ENCODE measurements at places on chromosomes 3 and 15. TPM values are rescaled to one million over a fixed set of nuclear protein-coding genes. Genes with fewer than 3 reads are reported as not detected.

DNA sequence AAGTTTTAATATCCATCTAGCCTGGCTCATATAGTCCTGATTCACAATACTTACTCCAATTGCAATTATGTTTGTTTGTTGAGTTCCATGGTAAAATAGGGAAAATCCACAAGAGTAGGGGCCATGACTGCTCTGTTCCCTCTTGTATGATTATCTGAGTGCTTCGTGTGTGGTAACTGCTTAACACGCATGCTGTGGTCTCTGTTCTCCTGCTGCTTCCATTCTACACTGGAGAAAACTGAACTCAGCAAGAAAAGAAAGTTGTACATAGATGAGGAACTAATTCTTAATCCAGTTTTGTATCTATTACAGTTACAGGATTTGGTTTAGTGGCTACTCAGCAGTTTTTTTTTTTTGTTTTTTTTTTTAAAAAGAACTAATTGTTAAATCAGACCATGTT lies 223.0 kb upstream of the SATB1 start:
- no peaks in the 10 kb centered on the region for H3K36me3 ChIP-seq
- H3K4me1 ChIP-seq = no peaks in the 10 kb centered on the region
- no peak overlapping the region for H3K27ac ChIP-seq

DNA sequence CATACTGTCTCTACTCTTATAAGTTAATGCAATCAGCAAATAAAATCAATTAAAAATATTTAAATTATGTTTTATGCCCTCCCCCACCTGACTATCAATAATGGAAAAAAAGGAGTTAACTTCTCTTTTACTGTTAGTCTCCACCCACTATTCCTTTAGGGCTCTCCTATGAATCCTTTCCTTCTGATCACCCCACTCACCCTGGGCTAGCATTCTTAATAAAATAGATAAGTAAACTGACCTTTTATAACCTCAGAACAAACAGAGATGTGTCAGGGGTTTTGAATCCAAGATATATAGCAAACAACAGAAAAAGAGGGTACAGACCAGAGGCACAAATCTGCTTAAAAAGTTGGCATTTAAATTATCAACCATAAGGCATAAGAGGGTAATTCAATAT lies 116.1 kb upstream of the PLXND1 start:
- H3K27me3 ChIP-seq = no peaks in the 10 kb centered on the region
- H3K36me3 ChIP-seq = peaks cover 4% of the 10 kb centered on the region
- no peak for DNase-seq
- H3K4me3 ChIP-seq = no peak overlapping the region
- peaks cover 30% of the 10 kb centered on the region for H3K4me1 ChIP-seq

- H3K4me3 ChIP-seq = no peak overlapping the region
- no peaks in the 10 kb centered on the region for H3K4me1 ChIP-seq
Observed at GRCh38 chr3:29319262-29319661, 38.4 kb downstream of the RBMS3 start.

Gene STXBP5L
- not detected for total RNA-seq

GRCh38 chr15:78537266-78537905 lies 2.9 kb upstream of the PSMA4 start:
- peaks cover 6% of the 10 kb centered on the region for H3K36me3 ChIP-seq
- H3K4me3 ChIP-seq = no peak overlapping the region
- H3K27ac ChIP-seq = no peak overlapping the region

Gene NR2C2
- 44.1 TPM for total RNA-seq

- peaks cover 15% of the 10 kb centered on the region for H3K4me1 ChIP-seq
- H3K27ac ChIP-seq = no peak overlapping the region
- no peak for DNase-seq
- no peaks in the 10 kb centered on the region for H3K36me3 ChIP-seq
- peak overlapping the region; percentile 64 for H3K4me3 ChIP-seq
Observed at GRCh38 chr3:184261854-184262763, 756 bp upstream of the CAMK2N2 start.

- DNase-seq = no peak
- H3K4me3 ChIP-seq = no peak overlapping the region
- no peaks in the 10 kb centered on the region for H3K27me3 ChIP-seq
- no peaks in the 10 kb centered on the region for H3K36me3 ChIP-seq
- H3K27ac ChIP-seq = no peak overlapping the region
- H3K4me1 ChIP-seq = no peaks in the 10 kb centered on the region
Observed at GRCh38 chr3:140022066-140022770, 87.2 kb downstream of the CLSTN2 start.

DNA sequence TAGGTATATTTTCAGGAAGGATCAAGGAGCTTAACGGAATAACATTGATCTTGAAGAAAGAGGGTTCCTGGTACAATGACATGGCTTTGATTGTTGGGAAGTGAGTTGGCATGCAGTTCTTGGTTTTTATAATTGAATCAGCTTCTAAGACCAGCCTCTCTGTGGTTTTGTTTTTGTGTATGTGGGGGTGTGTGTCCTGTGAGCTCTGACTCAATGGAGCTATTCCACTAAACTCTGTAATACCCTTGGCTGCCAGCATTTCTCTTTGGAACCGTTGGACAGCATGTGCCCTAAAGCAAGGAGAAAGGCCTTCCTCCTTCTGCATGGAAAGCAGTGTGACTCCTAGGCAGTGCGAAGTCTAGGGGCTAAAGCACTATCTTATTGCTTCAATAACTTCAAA lies 124.8 kb downstream of the EDEM1 start:
- H3K4me3 ChIP-seq = no peak overlapping the region
- no peaks in the 10 kb centered on the region for H3K36me3 ChIP-seq
- no peaks in the 10 kb centered on the region for H3K4me1 ChIP-seq

Gene IL17RB
- not detected for total RNA-seq

DNA sequence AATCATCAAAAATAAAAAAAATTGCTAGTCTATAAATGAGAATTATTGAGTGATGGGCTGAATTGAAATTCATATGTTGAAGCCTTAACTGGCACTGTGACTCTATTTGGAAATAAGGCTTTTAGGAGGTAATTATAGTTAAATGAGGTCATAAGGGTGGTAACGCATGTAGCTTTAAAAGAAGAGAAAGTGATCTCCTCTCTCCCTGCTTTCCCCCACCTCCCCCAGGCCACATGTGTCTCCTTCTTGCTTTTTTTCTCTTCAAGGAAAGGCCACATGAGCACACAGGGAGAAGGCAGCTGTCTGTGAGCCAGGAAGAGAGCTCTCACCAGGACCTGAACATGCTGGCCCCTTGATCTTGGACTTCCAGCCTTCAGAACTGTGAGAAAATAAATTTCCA lies 48.2 kb upstream of the ARPP19 start:
- H3K27me3 ChIP-seq = no peaks in the 10 kb centered on the region
- no peaks in the 10 kb centered on the region for H3K36me3 ChIP-seq
- H3K27ac ChIP-seq = no peak overlapping the region
- no peak overlapping the region for H3K4me3 ChIP-seq
- H3K4me1 ChIP-seq = no peaks in the 10 kb centered on the region
- no peak for DNase-seq

Gene CCDC54
- not detected for total RNA-seq

Gene PRSS50
- 0.50 TPM for total RNA-seq

- DNase-seq = no peak
- H3K27me3 ChIP-seq = peaks cover 5% of the 10 kb centered on the region
- no peak overlapping the region for H3K4me3 ChIP-seq
- no peaks in the 10 kb centered on the region for H3K36me3 ChIP-seq
- no peak overlapping the region for H3K27ac ChIP-seq
- H3K4me1 ChIP-seq = no peaks in the 10 kb centered on the region
Observed at GRCh38 chr3:150064971-150065370, 94.3 kb upstream of the PFN2 start.

Gene WNT7A
- total RNA-seq = 4.7 TPM

Gene TMEM207
- not detected for total RNA-seq

GRCh38 chr3:71533588-71533987 lies 49.9 kb downstream of the FOXP1 start:
- no peak overlapping the region for H3K4me3 ChIP-seq
- H3K4me1 ChIP-seq = peaks cover 14% of the 10 kb centered on the region
- DNase-seq = no peak
- H3K27ac ChIP-seq = peak overlapping the region; percentile 39
- no peaks in the 10 kb centered on the region for H3K27me3 ChIP-seq

GRCh38 chr3:95424279-95424678 lies 1361.4 kb downstream of the NSUN3 start:
- H3K4me1 ChIP-seq = no peaks in the 10 kb centered on the region
- DNase-seq = no peak
- H3K4me3 ChIP-seq = no peak overlapping the region
- H3K36me3 ChIP-seq = no peaks in the 10 kb centered on the region
- no peak overlapping the region for H3K27ac ChIP-seq

DNA sequence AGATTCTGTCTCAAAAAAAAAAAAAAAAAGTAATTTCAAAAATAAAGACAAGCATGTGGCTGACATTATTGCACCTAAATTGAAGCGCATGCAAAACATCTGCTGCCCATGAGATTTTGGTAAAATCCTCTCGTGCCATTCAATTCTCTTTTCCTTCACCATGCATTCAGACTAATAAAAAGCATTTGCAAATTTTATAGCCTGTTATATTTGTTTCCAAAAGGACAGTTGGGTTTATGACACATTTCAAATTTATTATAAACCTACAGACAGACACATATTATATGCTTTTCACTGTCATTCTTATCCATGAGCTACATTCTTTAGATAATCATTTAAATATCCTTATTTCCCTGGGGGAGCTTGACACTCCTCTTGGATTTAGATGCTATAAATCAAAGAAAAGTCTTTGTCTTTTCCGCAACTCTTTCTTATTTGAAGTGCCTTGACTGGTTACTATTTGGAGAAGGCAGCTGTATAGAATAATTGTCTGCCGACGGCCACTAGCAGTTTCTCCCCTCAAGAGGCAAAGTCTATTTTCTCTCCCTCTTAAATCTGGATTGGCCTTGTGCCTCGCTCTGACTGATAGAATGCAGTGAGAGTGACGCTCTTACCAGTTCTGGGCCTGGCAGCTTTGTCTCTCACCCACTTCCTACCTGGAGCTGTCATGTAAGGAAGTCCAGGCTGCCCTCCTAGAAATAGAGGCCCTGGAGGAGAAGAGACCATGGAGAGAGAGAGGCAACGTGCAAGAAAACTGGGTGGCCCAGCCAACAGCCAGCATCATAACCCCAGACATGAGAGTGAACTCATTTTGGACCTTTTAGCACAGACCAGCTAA lies 6.8 kb upstream of the LRIG1 start:
- no peak overlapping the region for H3K27ac ChIP-seq
- H3K36me3 ChIP-seq = no peaks in the 10 kb centered on the region
- no peak for DNase-seq
- H3K4me3 ChIP-seq = no peak overlapping the region

Gene SYNPR
- not detected for total RNA-seq

Gene FGD5
- not detected for total RNA-seq

GRCh38 chr3:134932035-134932434 lies 137.0 kb downstream of the EPHB1 start:
- no peak overlapping the region for H3K4me3 ChIP-seq
- no peaks in the 10 kb centered on the region for H3K4me1 ChIP-seq
- DNase-seq = no peak
- no peak overlapping the region for H3K27ac ChIP-seq

GRCh38 chr3:50610181-50610971 lies 1.2 kb downstream of the CISH start:
- H3K4me3 ChIP-seq = no peak overlapping the region
- H3K27me3 ChIP-seq = no peaks in the 10 kb centered on the region
- DNase-seq = peak; percentile 34
- no peaks in the 10 kb centered on the region for H3K36me3 ChIP-seq

DNA sequence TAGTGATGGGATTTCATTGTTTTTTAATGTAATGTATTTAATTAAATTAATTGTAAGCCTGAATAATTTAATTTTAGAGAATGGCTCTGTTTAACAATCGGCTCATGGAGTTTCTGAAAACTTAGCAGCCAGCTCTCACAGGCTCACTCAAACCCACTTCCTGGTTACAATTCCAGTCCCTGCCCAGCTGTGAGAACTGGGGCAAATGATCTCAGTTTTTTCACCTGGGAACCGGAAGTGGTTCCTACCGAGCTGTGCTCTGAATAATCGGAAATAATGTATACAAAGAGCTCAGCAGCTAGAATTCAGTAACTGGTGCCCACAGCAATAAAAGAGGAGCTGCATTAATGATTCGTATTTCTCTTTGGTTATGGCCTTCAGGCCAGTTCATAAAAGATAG lies 244.3 kb upstream of the MCTP2 start:
- H3K36me3 ChIP-seq = no peaks in the 10 kb centered on the region
- no peaks in the 10 kb centered on the region for H3K4me1 ChIP-seq
- H3K27ac ChIP-seq = no peak overlapping the region
- H3K4me3 ChIP-seq = no peak overlapping the region
- H3K27me3 ChIP-seq = 0 out of 2 replicates have a peak, but pooled peaks cover 15% of the 10 kb centered on the region

DNA sequence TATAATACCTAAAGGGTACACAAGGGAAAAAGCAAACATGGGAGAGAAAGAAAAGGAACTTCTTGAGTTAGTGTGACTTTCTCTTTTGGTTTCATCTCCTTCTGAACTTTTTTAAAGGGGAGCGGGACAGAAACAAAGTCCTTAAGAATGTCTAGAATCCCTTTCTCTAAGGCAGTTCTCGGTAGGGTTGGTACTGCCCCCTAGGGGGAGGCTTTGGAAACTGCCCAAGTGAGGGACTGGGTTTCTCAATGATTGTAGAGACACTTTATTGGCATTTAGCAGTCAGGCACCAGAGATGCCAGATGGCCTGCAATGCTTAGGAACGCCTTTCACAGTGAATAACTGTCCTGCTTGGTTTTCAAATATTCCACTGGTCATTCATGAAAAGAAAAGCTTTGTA lies 172.7 kb downstream of the WDR72 start:
- no peaks in the 10 kb centered on the region for H3K27me3 ChIP-seq
- H3K27ac ChIP-seq = no peak overlapping the region
- no peak overlapping the region for H3K4me3 ChIP-seq
- no peaks in the 10 kb centered on the region for H3K4me1 ChIP-seq
- no peak for DNase-seq

DNA sequence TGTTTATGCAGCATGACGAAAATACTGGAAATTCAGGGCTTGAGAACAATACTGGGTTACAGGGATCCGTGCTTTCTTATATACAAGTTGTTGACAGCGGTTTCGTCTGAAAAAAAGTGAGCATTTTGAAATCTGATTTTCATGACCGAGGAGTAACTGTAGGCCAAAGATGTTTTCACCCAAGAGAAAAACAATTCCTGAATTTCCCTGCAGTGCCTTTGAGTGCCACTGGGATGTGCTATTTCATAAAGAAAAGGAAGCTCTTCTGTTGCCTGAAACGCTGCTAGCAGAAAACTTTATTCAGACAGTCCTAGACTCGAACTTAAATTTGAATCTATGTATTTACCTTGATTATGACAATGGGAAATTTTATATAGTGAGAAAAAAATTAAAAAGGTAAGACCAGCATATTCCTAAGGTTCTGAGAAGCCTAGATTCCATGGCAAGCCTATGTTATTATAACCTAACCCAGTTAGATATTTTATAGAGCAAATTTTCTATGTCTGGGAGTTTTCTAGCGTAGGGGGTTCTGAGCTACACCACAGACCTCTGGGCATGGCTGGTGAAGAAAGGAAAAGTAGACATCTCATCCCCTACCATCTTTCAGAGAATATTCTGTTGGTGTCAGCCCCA lies 30.2 kb downstream of the KCNAB1 start:
- H3K27me3 ChIP-seq = no peaks in the 10 kb centered on the region
- H3K4me3 ChIP-seq = no peak overlapping the region
- no peaks in the 10 kb centered on the region for H3K4me1 ChIP-seq
- peak; percentile 60 for DNase-seq
- no peak overlapping the region for H3K27ac ChIP-seq
- H3K36me3 ChIP-seq = no peaks in the 10 kb centered on the region

Measured in PC-9 (cell line).